Astrocyte of the spinal cord (primary cell): ENCODE measurements at places on chromosomes 11 and 22.

DNA sequence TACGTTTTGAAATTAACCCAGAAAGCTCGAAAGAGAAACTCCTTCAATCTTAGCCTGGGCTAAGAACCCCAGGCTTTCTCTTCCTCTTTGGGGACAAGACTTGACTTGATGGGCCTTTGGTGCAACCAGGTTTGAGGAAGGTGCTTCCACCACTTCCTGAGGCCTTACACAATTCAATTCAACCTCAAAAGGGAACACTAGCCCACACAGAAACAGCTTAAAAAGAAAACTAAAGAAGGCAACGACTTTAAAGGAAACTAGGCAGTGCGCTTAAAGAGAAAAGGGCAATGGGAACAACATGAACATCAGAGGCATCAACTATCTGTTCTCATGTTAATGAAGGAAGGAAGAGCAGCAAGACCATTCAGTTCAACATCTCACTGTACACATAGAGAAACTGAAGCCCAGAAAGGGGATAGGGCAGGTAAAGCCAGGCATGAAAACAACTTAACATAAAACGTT, 24.8 kb downstream of the PAK1 start:
- no peak for DNase-seq

- no peak for DNase-seq
These were observed 19.5 kb downstream of the CTSC start for GRCh38 chr11:88318017-88318416.

GRCh38 chr11:74446532-74446938, 20.8 kb downstream of the KCNE3 start:
- no peak for DNase-seq

- DNase-seq: peak; percentile 77
These were observed 178.3 kb downstream of the SNX19 start for GRCh38 chr11:130737866-130738431.

GRCh38 chr11:31478223-31478590, 31.2 kb downstream of the IMMP1L start:
- DNase-seq: no peak

GRCh38 chr11:46271875-46272815, 5.3 kb upstream of the CREB3L1 start:
- DNase-seq: peak; percentile 43

DNA sequence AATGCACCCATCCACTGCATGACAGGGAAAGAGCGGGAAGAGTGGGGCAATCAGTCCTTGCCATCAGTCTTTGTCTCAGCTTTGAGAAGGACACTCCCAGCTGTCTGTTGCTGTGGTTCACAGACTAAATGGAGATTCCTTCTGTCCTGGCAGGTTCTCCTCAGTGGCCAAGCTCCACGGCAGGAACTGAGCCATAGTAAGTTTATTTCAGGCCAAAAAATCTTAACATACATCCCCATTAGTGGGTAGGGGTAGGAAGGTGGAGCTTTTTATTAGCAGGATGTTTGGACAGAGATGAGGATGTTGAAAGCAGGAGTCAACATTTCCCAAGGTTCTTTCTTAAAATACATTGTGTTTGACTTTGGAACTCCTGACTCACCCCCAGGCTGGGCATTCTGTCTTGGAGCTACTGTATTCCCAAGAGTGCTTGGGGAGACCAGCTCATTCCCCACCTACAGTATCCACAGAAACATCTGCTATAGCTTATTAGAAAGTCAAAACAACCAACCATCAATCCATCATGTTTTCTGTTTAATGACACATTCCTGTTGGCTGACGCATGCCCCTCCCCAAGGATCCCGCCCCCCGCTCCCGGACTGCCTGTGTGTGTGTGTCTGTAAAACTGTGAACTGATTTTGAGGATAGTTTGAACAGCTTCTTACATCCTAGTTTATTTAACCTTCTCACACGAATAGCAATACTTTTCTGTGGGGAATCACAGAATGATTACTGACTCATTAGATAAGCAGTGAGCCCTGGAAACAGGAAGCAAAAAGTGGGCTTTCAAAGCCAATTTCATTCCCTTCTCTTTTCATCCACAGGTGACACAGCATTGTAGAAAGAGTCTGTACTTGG, 109.5 kb downstream of the CCDC81 start:
- peak; percentile 97 for DNase-seq
